NCI-H1092 treated with DMSO at 0.1 percent for 48 hours (cell line): ENCODE measurements at places on chromosomes 4 and X.

DNA sequence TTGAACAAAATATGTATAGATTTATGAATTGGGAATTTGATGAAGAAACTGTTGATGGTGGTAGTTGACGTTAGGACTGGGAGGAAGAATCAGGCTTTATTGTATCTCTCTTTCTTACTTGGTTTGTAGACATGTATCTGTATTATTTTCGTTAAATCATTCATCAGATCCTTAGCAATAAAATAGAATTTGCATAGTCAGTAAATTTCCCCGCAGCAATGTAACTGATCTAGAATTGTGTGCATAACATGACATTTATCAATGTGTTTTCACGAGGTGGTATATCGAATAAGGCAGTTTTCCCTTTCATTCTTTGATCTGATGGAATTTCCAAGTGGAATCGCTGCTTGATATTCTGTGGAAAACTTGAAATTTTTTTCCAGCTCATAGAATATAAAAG is 308.8 kb downstream of the SPRY1 start:
- no peak for DNase-seq

- DNase-seq, result peak; percentile 41
Measured at GRCh38 chrX:129600981-129601424, 53.8 kb downstream of the APLN start.

- no peak for DNase-seq
Measured at GRCh38 chrX:153867139-153867538, 18.8 kb downstream of the L1CAM start.

- DNase-seq, result no peak
Measured at GRCh38 chr4:74152836-74153235, 5.1 kb upstream of the MTHFD2L start.

DNA sequence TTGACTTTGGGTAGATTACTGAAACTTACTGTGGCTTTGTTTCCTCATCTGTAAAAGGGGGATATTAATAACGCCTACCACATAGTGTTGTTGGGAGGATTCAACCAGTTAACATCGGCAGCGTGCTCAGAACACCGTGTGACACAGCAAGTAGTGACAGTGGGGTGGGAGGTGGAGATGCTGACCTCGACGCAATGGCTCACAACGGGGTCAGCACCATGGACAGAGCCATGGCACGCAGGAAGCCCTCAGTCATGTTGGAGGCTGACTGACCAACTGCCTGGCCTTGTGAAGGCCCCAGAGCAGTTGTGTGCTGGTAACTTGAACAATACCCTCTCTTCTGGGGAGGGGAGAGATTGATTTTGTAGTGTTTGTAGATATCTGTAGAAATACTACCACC is 93.2 kb downstream of the WFS1 start:
- no peak for DNase-seq

DNA sequence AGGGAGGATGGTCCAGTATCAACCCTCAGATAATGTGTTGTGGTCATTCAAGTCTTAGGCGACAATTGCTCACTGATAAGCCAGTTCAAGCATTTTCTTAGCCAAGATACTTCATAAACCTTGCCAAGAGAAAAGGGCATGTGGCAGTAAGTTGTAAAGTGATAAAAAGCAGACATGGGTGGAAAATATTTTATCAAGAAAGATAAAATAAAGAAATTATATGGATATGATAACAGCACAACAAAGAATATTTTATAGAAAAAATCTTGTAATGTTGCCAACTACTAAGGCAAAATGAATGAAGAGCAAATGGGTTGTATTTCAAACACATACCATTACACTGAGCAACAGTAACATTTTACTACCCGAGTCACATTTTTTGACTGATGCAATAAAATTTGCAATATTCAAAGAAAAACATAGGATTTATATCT is 217.4 kb upstream of the PITX2 start:
- no peak for DNase-seq

DNA sequence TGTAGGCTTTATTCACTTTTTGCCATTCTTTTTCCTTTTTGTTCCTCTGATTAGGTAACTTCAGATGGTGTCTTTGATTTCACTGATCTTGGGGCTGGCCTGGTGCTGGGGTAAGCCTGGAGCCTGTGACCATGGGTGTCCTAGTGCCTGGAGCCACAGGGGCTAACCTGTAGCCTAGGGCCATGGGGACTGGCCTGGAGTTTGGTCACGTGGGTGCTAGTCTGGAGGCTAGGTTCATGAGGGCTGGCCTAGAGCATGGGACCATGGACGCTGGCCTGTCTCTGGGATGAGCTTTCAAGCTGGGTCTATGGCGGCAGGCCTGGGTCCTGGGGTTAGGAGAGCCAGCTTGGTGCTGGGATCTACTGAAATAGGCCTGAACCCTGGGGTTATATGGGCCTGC is 32.2 kb upstream of the ALG13 start:
- no peak for DNase-seq

DNA sequence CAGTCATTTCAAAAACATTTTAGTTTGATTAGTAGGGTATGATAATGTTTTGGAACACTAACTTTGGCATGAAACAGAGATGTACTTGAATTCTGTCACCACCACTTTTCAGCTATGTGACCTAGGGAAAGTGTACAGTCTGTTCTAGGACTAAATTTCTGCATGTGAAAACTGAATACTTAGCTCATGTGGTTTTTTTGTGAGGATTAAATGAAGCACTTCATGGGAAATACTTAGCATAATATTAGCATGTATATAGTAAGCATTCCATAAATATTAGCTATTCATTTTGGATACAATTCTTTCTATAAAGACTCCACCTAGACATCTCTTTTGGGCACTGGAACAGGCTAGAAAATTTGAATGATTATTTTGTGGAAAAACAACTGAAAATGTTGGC is 1379.4 kb downstream of the RPA4 start:
- DNase-seq, result no peak

- DNase-seq, result peak; percentile 27
Measured at GRCh38 chr4:78612398-78613178, 61.0 kb downstream of the ANXA3 start.

GRCh38 chr4:38814386-38814785 is 9.8 kb upstream of the TLR1 start:
- DNase-seq, result no peak
